ENCODE measurements at places on chromosomes 1 and 21. TPM values are rescaled to one million over a fixed set of nuclear protein-coding genes. Genes with fewer than 3 reads are reported as not detected.

GRCh38 chr1:19682257-19682656, 17.6 kb downstream of the HTR6 start:
- DNase-seq, result no peak

Gene PRKAB2
- total RNA-seq, result 19.8 TPM

DNA sequence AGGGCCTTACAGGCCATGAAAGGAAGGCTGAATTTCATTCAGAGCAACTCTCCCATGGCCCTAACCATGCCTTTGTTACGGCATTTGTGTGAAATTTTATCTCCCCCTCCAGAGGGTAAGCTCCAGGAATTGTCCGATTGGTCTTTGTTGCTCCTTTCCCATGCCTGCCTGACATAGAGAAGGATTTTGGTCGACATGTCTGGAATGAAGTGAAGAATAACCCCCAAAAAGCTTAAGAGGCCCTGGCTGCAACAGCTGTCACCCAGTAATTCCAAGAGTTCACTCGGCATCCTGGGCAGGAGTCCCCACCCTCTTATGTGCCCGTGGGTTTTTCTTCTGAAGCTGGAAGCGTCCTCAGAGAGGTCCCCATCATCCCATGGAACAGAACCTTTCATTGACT, 20.6 kb downstream of the CDA start:
- no peak for DNase-seq

Gene TRAF3IP3
- total RNA-seq, result not detected

- no peak for DNase-seq
Observed at GRCh38 chr1:181514298-181515290, 31.3 kb downstream of the CACNA1E start.

GRCh38 chr1:168552961-168553360, 9.2 kb upstream of the XCL2 start:
- DNase-seq, result no peak

GRCh38 chr1:102896286-102896685, 212.0 kb downstream of the COL11A1 start:
- no peak for DNase-seq

Gene IL19
- total RNA-seq, result not detected

- no peak for DNase-seq
Observed at GRCh38 chr1:153962088-153963029, 978 bp downstream of the SLC39A1 start.

GRCh38 chr21:42317826-42318746, 2.9 kb upstream of the TFF3 start:
- DNase-seq, result no peak

DNA sequence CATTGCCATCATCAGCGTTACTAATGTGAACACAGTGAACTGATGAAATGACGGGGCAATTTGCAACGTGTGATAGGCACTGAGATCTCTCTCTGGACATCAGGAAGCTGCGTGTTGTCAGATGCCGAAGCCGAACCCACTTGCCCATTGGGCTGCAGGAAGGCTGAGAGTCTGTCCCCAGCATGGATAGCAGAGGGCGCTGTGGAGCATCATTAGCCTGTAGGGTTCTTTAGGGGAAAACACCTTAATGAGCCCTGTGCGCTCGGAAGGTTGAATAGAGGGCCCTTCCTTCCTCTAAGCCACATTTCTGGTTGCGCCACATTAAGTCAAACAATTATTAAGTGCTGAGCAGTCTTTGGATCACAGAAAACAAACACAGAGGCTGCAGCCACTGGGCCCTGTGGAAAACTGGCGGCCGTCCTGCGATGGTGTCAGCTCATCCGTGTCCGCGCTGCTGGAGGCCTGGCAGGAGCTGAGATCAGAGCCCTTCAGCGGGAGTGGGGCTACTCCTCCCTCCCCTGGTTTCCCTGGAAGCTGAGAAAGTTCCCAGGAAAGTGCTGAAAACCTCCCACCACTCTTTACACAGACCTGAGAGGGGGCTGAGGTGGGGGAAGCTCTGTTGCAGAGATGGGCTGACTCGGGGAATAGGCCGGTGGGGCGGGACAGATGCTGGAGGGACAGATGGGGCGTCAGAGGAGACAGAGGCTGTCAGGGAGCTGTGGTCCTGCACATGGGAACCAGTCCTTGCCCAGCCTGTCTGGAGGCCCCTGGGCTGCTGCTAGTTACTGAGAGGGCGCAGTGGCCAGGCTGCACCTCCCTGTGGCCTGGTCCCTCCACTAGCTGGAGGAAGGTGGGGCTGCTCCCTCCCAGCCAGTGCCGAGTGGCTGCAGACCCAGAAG, 12.7 kb downstream of the TFF2 start:
- DNase-seq, result peak; percentile 89

Gene PLPP3
- 30.6 TPM for total RNA-seq

DNA sequence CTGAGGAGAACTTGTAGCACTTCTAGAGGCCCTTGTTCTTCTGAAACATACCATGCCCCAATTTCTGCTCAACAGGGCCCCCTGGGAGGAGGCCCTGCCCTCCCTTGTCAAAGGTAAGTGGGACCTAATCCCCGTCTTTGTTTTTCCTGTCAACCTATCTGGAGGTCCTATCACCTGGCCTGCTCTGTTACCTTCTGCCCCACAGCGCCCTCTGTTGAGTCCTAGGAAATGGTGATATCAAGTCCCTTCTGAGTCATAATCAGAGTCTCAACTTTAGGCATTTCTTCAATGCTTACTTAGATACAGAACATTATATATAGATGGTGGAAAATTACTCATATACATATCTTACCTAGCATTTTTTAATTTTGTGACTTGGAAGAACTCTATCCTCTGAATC, 28.2 kb upstream of the FCRL4 start:
- peak; percentile 21 for DNase-seq

- no peak for DNase-seq
Observed at GRCh38 chr1:203506858-203507626, 13.1 kb downstream of the OPTC start.

DNA sequence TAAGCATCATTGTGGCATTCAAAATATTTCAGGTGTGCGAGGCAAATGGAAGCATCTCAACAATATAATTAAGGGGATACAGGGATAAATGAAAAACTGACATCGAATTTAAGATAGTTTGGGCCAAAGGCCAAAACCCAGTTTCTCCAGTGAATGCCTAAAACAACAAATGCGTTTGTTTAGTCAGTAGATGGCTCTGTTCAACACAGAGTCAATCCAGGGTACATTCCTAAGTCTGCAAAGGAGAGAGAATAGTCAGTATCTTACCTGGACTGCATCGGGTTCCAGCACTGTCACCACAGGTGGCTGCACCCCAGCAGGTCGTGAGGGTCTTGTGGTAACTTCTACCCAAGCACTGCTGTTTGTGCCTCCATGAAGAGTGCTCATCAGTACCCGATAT, 321.1 kb downstream of the KCTD3 start:
- no peak for DNase-seq

DNA sequence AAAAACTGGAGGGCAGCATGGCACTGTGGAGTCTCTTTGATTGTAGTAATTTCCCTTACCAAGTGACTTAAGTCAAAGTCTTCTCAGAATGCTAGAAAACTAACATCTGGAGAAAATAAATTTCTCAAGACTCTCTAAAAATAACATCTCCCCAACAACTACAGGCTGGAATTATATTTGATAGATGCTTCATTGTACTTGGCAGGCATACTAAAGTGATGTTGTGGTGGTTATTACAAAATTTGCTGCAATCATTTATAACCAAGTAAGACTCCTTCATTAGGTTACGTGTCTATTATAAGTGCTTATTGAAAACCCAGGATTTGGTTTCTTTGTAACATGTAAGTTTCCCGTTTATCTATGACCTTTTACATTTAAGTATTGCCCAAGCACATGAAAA, 132.9 kb upstream of the NRIP1 start:
- DNase-seq, result no peak

Gene OLFM3
- 0.73 TPM for total RNA-seq

DNA sequence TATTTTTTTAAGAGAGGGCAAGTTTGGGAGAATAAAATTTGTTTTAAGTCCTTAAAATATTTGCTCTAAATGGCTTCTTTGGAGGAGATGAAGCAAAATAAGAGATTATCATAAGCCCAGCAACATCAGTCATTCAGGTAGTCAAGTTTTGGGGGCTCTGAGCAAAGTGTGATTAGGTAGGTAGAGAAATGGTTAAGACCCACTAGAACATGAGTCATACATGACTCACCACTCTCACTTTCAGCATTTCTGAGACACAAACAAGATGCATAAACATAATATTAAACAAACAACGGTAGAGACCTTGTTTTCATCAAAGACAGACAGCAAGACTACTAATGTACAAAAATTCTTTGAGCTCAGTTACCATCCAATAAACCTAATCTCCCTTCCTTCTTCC, 272.2 kb downstream of the LMO4 start:
- DNase-seq, result no peak

Gene RRP15
- 52.8 TPM for total RNA-seq

Gene CDA
- 3.3 TPM for total RNA-seq

DNA sequence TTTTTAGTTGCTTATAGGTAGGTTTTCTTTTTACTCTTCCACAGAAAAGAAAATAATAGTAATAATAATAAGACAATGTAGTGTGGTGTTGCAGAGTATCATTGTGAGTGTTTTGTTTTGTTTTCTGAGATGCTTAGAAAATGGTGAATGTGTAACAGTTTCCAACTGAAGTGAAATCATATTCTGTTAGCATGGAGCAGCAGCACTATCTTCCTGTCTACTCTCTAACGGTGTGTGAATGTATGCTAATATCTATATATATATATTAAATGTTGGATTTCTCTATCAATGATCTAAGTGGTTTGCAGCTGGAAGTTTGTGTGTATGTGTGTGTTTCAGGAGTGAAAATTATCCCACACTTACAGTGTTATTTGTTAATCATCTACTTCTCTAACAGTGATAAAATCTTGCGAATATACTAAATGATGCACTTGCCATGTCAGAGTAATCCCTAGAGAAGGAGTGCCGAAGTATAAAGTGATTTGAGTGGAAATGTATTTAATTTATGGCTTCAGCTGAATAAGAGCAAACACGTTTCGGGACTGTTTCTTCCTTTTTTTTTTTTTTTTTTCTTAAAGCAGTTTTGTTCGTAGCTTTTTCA, 377 bp downstream of the SAMD13 start:
- no peak for DNase-seq

GRCh38 chr21:41948078-41948895, 5.5 kb downstream of the C2CD2 start:
- no peak for DNase-seq

Gene TNFRSF18
- 0.92 TPM for total RNA-seq

DNA sequence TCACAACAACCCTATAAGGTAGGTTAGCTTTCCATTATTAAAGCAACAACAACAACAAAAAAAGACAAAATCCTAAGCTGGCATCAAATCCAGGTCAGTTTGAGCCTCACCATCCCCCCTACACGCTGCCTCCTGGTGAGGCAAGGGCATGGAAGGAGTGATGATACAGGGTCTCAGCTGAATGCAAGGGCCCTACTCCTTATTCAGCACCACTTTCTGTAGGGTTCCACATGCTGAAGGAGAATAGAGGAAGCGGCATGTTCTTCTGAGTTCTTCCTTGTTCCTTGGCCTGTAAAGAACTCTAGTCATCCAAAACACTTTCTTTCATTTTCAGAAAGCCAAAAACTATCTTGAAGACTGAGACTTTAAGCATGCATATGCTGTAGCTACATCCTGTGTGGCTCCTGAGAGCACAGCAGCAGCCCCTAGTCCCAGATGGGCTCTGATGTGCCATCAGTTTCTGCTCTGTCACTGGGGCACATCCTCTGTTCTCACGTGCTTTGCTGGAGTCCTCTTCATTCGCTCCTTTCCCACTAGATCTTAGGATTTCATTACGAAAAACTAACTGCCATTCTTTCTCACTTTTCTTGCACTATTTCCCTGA, 6.2 kb downstream of the ILDR2 start:
- no peak for DNase-seq

Gene COL6A2
- total RNA-seq, result 62.7 TPM

DNA sequence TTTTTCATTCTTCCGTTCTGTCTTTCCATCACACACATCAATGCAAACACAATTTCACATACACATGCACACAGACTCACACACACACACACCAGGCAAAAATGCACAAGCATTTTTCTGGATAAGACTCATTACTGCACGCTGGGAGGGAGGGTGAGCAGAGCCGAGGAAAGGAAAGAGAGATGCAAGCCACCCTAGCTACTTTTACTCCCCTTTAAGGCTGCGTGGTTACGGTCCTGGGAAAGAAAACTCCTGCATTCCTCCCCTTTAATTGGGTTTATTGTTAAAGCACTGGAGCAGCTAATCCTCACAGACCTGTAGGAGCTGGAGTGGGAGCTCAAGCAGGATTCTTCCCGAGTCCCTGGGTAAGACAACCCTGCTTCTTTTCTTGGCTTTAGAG, at the start of gene CAMK1G:
CAMK1G (plus strand) TSS at position 307 of the 400 bp plus-strand sequence. CDS start 11,270 bp downstream, outside the sequence.
- DNase-seq, result peak; percentile 2

DNA sequence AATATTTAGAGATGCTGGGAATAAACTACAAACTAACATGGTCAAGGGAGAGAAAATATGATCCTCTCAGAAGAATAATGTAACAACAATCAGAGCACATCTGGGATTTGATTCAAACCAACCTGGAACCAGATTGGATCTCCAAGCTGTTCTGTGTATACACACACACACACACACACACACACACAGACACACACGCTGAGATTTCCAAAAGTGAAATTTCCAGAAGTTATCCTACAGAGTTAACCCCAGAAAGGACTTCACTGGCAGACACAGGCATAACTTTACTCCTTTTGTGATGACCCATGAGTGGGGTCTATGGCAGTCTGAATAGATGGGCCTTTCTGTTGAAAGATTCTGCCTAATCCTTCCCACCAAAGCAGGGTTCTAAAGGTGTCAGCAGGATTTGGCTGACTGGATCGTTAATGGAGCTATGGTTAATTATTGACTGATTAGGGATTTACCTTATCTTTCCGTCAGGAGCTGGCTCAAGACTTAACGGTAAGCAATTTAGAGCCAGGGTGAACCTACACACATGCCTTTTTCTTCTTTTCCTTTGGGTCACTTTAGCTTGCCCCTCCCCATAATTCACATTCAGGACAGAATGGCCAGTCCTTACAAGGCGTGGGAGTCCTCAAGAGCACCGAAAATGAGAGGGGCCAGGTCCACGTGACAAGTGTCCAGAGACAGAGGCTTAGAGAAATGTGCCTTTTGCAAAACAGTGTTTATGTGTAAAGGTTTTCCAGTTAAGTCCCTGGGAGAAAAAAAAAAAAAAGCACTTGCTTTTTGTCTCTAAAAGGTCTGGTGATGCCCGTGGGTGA, 10.9 kb upstream of the PROX1 start:
- no peak for DNase-seq

- DNase-seq, result no peak
Observed at GRCh38 chr1:10754568-10755329, 41.7 kb downstream of the CASZ1 start.

DNA sequence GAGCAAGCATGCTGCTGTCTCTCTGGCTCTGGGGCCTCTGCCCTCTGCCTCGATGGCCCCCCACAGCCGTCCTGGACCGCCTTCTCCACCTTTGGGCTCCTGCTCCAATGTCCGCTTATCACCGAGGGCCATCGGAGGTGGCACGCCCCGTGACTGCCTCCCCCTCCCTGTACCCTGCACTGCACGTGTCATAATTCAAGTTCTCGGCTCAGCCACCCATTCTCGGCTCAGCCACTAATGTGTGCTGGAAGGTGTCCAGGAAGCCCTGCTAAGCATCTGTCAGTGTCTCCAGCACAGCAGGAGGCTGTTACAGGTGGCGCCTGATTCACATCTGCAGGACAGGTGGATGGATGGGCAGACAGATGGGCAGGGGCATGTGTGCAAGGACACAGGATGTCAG, 45.5 kb downstream of the TP73 start:
- DNase-seq, result no peak

GRCh38 chr1:174534789-174535188, 87.0 kb downstream of the GPR52 start:
- no peak for DNase-seq

GRCh38 chr1:246787781-246788513, 63.7 kb downstream of the SCCPDH start:
- no peak for DNase-seq

Gene GNAT2
- not detected for total RNA-seq

- DNase-seq, result no peak
Observed at GRCh38 chr1:234918961-234919761, 209.5 kb downstream of the TOMM20 start.

Gene RLF
- total RNA-seq, result 16.9 TPM

Gene TLCD4
- total RNA-seq, result 3.5 TPM

Measured in H1 (cell line).